Activated naive CD4-positive, alpha-beta T cell treated with anti-CD3 and anti-CD28 coated beads, Interleukin-2, amount 50 U/mL, for 16 hours (primary cell): ENCODE measurements at places on chromosomes 11 and 22.

- DNase-seq: no peak
Observed at GRCh38 chr22:37163575-37164504, 14.1 kb upstream of the IL2RB start.

DNA sequence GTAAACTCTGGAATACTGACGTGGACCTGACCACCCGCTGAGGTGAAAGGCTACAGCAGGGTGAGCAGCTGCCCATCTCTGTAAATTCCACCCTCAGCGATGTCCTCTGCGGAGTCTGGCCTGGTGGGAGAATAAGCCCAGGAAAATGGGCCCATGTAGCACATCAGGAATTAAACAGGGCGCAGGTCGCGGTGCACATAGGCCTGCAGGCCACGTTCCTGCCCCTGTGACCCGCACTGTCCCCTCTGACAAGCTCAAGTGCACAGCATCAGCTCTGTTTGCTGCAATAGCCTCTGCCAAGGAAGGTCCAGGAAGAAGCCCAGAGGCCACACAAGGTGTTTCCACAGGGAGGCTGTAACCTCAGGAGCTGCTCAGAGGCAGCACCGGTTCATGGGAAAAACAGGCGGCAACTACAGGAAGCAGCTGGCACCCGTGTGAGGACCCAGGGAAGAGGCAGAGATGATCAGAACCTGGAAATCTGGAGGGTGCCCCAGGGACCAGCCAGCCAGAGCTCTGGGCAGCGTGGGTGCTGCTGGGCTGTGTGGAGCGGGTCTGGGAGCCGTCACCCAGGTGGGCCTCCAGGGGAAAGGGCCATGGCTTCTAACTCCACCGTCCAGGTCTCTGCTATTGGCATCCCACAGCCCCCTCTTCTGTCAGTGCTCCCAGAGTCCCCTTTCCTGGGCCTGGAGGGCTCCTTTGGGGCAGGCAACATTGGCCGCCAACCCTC, 808 bp upstream of the IFITM2 start:
- DNase-seq: no peak

DNA sequence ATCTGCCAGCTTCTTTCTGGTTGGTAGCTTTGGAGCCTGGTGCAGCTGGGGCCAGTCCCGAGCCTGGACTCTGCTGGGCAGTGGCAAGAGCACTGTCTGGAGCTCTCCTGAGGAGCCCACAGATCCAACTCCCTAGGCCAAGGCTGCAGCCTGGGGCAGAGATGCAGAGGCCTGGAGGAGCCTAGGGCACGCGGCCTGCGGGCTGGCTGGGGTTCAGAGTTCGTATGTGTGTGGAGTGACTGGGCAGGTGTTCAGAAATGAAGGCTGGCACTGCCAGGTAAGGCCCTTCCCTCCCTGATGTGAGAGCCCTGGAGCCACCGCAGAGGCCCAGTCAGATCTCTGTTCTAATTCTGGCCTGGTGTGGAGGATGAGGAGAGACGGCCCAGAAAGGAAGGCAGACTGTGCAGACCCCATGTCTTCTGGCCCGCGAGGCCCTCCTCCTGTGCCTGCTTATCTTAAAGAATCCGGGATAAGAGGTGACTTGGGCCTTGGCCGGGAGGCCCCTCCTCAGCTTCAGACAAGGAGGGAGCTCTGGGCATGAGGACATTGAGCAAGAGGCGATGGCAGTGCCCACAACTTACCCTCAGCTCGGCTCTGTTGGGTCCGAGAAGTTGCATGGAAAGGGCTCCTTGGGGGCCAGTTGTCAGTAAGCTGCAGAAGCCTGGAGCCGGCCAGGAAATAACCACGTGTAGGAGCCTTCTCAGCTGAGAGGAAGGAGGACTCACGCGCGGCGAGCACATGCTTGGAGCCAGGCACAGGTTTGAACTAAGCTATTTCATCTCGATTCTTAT, 62.2 kb upstream of the B3GAT1 start:
- DNase-seq: no peak

- DNase-seq: no peak
Observed at GRCh38 chr11:47509077-47509536, 43.8 kb downstream of the CELF1 start.

- DNase-seq: no peak
Observed at GRCh38 chr11:17821648-17822400, 87.2 kb downstream of the KCNC1 start.

DNA sequence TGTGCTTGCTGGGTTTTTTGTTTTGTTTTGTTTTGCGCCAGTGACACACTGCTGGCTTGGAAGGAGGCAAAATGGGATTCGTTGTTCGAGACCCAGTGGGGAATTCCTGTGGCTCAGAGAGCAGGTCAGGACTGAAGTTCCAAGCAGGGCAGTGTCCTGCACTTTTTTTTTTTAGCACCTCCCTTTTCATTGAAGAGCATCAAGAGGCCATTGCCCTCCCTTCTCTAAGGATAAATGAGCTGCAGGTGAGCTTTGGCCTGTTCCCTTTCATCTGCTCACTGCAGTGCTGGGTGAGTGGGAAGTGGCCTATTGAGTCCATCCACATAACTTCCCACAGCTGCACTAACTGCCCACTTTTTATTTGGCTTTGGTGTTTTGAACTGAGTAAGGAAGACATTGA, 87.8 kb downstream of the ARHGAP42 start:
- no peak for DNase-seq

DNA sequence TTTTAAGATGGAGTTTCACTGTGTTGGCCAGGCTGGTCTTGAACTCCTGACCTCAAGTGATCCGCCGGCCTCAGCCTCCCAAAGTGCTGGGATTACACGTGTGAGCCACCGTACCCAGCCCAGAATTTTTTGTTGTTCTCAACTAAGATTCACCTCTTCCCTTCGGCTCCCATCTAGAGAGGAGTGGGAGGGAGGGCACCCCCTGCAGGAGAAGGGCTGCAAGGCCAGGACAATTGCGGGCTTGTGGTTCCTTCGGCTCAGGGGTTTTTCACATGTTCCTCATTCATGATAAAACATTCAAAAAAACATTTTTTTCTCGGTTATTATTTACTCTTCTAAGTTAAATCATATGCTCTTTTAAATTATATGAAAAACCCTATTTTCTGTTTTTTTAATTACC, 201.1 kb upstream of the LRRC4C start:
- no peak for DNase-seq

DNA sequence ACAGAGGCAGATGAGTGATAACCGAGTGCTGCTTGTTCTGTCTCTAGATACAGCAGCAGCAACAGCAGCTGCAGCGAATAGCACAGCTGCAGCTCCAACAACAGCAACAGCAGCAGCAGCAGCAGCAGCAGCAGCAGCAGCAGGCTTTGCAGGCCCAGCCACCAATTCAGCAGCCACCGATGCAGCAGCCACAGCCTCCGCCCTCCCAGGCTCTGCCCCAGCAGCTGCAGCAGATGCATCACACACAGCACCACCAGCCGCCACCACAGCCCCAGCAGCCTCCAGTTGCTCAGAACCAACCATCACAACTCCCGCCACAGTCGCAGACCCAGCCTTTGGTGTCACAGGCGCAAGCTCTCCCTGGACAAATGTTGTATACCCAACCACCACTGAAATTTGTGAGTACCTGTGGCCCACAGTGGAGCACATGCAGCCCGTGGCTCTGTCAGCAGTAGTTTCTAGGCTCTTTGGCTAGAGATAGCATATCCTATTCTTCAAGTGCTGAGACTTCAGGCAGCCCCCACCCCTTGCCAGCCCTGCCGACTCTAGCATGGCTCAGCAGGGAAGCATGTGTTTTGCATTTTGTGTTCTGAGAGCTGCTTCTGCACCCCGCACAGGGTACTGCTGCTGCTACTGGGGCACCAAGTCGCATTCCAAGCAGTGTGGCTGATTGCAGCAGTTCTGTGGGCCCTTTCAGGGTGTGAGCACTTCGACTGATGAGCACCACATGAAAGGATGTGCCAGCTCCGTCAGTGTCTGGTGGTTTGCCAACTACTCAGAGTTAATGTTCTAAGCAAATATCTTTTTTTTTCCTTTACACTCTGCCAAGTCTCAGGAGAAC, 59.2 kb downstream of the MED15 start:
- peak; percentile 49 for DNase-seq

DNA sequence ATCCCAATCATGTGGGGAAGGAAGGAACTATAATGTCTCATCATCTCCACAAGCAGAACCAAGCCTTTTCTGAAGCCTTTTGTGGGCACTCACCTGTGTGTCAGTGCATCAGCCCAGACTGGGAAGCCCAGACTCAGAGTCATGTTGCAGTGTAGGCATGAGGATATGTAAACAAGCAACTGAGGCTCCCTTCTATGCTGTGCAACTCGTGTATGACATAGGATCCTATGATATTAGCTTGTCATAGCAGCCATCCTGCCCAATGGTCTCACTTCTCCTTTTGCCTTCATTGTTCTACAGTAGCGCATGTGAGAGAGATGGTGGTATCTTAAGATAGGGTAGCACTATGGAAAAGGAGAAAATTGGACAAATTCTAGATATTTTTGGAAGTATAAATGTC, 103.4 kb upstream of the OLFML1 start:
- DNase-seq: no peak

GRCh38 chr11:61336171-61336935, 3.3 kb downstream of the TKFC start:
- peak; percentile 83 for DNase-seq

DNA sequence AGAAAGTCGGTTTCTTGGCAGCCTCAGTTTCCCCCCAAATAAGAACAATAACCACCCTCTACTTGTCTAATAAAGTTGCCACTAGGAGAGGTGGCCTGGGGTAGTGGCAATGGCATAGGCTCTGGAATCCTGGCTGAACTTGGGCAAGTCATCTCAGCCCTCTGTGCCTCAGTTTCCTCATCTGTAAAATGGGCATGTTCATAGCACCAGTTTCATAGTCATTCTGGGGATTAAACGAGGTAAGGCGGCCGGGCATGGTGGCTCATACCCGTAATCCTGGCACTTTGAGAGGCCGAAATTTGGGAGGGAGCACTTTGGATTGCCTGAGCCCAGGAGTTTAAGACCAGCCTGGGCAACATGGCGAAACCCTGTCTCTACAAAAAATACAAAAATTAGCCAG, 63.0 kb downstream of the SGSM1 start:
- no peak for DNase-seq

DNA sequence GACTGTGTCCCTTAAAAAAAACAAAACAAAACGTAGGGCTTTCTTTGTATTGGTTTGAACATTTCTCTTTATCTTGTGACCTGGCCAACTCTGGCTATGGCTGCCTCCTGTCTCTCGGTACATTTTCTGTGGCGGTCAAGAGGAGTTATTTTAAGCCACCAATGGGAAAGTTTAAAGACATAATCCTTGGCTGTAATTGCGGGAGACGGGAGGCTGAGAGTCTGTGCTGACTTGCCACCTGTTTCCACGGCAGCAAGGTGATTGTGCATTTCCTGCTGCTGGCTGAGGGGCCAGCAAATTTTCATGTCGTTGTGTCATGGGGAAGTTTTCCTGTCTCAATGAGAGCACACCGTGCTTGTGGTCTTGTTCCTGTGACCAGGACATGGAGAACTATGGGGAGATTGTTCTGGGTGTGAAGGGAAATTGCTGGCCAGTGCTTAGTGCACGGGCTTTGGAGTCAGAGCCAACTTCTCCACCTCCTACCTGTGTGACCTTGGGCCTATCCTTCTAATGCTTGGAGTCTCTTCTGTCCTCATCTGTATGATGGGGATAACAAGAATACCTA, 11.0 kb downstream of the PTPRJ start:
- no peak for DNase-seq

DNA sequence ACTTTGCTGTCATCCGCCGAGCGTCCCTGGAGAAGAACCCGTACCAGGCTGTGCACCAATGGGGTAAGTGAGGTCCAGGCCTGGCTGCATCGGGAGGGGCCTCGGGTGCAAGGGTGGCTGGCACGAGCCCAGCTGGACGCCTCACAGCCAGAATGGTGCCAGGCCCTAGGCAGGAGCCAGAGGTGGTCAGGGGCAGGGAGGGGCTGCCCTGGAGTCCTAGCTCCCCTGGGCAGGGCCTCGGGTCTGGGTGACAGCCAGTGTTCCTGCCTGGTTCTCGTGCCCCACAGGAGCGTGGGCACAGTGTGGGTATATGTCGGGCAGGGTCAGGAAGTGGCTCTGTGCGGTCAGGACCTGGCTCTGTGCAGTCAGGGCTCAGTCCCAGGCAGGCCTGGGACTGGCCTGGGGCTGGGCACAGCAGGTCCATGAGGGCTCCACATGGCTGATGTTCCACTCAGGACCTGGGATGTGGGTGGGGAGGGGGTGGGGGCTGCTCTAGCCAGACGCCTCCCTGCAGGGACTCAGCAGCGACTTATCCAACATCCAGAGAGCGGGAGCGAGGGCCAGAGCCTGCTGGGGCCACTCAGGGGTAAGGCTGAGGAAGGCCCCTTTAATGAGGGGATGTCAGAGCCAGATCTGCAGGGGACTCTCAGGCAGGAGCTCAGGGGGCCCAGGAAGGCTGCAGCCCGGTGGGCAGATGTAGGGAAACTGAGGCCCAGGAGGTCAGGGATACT, 1.2 kb downstream of the TSPAN32 start:
- DNase-seq: no peak

- DNase-seq: no peak
Observed at GRCh38 chr11:131964698-131965483, 594.5 kb downstream of the NTM start.

DNA sequence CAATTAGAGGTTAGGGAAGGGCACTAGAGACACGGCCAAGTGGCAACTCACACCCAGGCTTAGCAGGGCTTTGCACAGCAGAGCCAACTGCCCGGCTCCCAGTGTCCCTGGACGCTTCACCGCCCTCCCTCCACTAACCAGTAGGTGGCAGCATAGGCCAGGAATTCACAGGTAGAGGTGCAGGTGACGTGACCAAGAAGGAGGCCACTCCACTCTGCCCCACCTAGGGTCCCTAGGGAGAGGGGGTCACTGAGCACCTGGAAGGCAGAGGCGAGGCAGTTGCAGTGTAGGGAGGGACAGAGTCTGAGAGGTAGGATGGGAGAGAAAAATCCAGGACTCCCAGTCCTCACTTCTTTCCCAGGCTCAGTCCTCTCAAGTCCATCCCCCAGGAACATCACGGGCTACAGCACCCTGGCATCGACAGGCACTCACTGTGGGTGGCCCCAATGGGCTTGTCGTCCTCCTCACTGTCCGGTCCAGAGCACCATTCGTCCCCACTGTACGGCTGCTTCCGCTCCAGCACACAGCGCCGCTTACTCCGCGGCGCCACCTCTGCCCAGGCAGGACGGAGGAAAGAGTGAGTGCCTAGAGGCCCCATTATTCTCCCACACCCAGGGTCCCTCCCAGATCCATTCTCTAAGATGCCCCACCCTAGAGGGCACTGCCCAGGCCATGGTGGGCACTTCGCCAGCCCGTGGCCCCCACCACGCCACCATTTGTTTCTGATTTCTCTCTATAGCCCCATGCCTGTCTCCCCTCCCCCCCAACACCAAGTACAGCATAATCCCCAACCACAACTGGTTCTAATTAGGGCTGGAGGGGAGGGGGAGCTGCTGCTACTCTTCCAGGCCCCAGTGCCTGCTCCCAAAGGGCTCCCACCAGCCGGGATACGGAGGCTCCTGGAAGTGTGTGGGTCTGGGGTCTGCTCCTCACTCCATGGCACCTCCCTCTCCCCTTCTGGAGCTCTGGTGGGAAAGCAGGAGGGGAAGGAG, 18.4 kb downstream of the BCL9L start:
- DNase-seq: peak; percentile 84
